BJ (cell line): ENCODE measurements at places on chromosomes 4 and X.

DNA sequence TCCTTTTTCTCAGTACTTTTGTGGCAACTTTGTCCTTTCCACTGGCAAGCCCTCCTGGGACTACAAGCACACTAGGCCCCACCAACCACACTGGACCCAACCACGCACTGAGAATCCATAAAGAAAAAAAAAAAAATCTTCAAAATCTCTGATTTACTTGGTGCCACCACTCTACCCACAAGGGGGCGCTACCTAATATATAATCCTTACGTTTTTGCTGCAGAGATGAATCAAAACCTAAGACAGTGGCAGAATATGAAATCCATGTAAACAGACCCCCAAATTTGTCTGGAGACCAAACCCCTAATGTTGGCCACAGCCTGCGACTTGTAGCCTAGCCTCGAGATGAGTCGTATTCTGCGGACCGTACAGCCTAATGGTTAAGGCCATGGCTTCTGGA is 63.5 kb upstream of the ARHGAP36 start:
- no peak for DNase-seq

GRCh38 chrX:38982370-38982769 is 181.1 kb downstream of the MID1IP1 start:
- no peak for DNase-seq

- DNase-seq, result no peak
These were observed 141.1 kb upstream of the NDST3 start for GRCh38 chr4:117893207-117893606.

GRCh38 chrX:70456256-70456655 is 11.6 kb downstream of the DLG3 start:
- DNase-seq, result no peak

GRCh38 chr4:122151982-122152710 is at the start of gene BLTP1:
Gene BLTP1 (plus strand): TSS chr4:122152331. CDS start chr4:122170648, 18,317 bp downstream.
- peak; percentile 26 for DNase-seq

GRCh38 chr4:82562564-82562854 is 721 bp upstream of the TMEM150C start:
- DNase-seq, result no peak

DNA sequence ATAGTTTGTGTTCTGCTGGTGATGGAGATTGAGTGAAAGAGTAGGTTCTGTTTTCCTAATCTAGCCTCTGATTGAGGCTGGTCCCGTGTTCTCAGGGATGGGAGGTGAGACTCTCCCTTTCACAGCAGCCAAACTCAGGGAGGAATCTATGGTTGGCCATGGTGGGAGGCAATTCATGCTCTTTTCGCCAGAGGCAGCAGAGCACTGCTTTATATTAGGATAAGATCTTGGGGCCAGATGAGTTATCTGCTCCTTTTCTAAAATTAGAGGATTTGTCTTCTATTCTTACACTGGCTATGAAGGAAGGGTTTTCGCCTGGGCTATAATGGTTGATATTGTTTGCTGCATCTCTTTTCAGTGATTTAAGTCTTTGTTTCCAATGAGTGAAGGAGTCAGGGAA is 63.9 kb upstream of the NLGN4X start:
- DNase-seq, result no peak

- no peak for DNase-seq
These were observed 16.5 kb upstream of the VAMP7 start for GRCh38 chrX:155864655-155865054.

GRCh38 chr4:152499344-152499743 is 36.5 kb downstream of the FBXW7 start:
- no peak for DNase-seq

DNA sequence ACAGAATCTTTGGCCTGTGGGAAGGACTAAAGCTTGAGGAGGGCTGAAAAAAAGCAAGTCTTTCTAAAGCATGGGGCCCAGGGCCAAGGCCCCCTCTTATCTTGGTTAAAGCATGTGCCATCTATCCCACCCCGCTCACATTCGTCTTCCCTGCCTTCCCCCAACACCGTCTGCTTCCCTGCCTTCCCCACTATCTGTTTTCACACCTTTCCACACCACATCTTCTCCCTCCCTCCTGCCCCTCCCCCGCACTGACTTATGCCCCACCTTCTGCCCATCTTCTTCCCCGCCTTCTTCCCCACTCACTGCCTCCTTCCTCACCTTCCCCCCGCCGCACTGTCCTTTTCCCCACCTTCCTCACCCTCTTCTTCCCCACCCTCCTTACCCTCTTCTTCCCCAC is 890 bp upstream of the NAP1L5 start:
- DNase-seq, result no peak

GRCh38 chrX:32408389-32408788 is 803.0 kb downstream of the DMD start:
- DNase-seq, result no peak

DNA sequence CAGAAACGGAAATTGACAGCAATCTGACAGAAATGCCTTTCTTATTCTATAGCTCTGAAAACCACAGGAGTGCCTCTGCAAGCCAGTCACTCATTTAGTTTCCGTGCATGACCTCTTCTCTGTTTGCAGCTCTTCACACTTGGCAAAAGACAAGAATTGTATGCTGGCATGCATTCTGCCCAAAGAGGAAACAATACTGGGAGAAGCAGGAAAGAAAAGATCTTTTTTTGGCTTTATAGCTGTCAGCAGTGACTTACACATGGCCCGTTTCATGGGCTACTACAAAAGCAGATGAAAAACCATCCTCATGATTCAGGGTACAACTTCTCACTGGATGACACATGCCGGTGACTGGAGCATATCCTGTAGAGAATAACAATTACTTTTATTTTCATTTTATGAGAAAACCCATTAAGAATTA is 249.4 kb downstream of the ADAMTS3 start:
- DNase-seq, result peak; percentile 63

DNA sequence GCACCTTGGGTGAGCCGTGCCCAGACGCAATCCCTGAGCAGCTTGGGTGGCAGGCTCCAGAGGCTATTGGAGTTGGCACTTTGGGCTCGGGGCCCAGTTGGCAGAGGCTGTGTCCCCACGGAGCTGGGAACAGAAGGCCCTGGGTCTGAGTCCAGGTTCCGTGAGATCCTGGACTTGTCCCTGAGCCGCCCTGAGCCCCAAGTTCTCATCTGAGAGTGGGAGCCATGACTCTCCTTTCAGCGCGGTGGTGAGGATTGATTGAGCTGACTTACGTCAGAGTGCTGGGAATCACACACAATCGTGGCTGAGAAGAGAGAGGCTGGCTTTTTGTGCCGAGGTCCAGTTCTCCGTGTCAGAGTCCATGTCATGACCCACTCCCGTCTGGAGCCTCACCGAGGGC is 98.0 kb downstream of the PSAPL1 start:
- DNase-seq, result no peak

- no peak for DNase-seq
These were observed 67.7 kb downstream of the SLC4A4 start for GRCh38 chr4:71406459-71406963.

DNA sequence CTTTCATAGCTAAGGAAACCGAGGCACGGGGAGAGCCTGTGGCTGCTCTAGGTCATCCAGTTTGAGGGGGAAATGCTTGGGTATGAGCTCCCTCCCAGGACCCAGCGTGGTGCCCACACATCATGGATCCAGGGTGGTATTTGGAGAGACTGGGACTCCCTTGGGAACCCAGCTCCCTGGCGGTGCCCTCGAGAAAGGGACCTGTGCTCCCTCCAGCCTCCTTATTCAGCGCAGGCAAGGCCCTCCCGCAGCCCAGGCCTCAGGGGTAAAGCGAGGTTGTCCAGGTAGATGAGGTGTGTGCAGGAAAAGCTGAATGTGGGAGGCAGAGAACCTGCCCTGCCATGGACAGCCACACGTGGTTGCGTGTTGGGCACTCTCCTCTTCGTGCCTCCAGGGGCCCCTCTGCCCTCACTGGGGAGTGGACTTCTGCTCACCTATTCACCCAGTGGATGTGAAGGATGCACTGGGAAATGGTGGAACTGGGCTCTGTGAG is 53.8 kb upstream of the GPR78 start:
- DNase-seq, result no peak

GRCh38 chr4:146646593-146647325 is 8.1 kb downstream of the POU4F2 start:
- no peak for DNase-seq

DNA sequence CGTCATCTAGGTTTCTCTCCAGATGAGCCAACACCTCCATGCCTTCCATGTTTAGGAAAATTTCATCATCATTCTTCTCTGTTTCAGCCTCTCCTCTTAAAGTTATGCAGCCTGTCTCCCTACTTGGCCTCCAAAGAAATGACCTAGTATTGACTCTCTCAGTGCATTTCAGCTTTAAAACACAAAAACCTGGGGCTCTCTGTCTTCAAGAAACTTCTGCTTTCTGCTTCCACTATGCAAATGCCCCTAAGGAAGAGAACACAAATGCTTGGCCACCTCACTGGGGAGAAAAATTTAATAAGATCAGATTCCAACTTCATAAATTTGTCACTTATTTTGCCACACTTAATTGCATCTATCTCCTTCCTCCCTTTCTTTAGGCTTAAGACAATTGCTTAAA is 93.3 kb downstream of the GPRIN3 start:
- DNase-seq, result no peak

DNA sequence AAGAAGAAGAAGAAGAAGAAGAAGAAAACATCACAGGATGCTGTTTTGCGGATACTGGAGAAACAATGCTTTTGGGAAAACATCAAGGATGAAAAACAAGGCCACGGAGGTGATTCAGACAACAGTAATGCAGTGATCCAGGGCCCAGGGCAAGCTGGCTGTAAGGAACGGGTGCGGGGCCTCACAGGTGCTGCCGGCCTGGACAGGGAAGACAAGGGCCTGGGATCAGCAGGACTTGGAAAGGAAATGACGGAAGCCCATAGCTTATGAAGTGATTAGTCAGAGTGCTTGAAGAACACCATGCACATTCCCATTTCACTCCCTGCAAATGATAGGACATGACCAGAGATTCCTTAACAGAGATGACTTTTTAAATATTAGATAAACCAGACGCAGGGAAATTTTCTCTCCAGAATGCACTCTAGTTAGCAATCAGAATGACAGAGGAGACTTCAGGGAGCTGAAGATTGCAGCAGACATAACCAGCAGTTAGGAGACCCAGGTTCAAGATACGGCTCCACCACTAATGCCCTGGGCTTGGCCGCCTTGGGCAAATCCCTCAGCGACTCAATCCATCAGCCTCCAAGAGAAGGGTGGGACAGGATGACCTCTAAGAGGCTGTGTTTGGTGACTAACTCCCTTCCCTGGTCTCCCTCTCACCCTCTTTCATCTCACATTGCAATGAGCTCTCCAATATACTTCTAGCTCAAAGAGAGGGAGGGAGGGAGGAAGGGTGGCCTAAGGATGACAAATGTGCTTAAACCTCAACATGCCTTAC is 54.1 kb downstream of the APBB2 start:
- peak; percentile 52 for DNase-seq

DNA sequence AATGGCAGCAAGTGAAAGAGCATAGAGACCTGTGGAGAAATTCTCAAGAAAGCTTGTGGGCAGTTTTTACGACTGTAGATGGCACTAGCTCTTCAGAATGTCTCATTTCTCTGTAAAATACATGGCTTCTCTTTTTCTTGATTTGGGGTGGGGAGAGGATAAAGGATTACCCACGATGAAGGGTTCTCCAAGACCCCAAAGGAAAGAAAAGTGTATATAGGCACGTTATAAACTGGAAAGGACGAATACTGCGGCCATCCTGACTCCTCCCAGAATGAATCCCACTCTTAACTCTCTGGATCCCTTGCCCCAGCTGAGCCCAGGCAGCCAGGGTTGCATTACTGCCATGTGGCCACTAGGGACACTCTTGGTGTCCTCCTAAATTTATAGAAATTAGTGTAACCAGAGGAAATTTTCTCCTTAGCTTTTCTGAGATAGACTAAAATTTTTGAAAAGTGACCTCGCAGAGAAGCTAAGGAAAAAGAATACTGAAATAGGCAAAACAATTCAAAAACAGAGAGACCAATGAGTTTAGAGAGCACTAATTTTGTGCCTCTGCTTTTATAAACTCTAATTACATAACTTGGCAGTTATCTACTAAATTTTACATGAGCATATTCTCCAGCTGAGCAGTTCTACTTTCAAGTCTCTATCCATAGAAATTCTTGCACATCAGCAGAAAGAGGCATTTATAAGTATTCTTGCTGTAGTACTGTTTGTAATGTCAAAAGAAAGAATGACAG is 37.8 kb upstream of the PCDH19 start:
- DNase-seq, result no peak

DNA sequence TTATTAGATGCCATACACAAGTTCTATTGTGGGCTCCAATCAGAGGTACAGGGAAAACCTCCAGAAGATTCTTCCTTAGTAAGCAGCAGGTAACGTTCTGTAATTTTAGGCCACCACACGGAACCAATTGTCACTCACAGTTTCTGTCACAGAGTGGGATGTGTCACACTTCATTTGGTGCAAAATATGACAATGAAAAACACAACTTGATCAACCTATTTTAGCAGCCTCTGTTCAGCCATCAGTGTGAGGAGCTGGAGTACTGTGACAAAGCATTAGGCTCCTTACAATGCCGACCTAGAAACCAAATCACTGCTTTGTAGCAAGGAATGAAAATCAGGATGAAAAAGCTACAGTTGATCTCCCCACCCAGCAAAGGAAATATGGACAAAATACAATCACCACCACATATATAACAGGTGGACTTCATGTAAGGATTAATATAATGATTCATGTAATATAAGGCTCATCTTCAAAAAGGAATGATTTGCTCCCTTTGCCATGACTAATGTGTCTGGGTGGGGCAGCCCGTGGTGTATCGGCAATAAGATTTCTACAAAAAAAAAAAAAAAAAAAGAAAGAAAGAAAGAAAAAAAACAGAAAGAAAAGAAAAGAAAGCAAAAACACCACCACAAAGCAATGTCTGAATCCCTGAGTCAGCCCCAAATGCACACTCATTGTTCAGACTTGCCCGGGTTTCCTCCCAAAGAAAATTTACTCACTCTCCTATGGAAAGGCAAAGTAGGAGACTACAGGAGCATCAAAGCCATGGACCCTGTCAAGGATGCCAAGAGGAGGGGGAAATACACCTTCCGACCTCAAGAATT is 36.0 kb downstream of the SLC9A7 start:
- DNase-seq, result no peak

GRCh38 chrX:5726224-5726623 is 502.4 kb downstream of the NLGN4X start:
- DNase-seq, result peak; percentile 4

GRCh38 chr4:26410385-26411293 is 79.6 kb downstream of the CCKAR start:
- peak; percentile 15 for DNase-seq

DNA sequence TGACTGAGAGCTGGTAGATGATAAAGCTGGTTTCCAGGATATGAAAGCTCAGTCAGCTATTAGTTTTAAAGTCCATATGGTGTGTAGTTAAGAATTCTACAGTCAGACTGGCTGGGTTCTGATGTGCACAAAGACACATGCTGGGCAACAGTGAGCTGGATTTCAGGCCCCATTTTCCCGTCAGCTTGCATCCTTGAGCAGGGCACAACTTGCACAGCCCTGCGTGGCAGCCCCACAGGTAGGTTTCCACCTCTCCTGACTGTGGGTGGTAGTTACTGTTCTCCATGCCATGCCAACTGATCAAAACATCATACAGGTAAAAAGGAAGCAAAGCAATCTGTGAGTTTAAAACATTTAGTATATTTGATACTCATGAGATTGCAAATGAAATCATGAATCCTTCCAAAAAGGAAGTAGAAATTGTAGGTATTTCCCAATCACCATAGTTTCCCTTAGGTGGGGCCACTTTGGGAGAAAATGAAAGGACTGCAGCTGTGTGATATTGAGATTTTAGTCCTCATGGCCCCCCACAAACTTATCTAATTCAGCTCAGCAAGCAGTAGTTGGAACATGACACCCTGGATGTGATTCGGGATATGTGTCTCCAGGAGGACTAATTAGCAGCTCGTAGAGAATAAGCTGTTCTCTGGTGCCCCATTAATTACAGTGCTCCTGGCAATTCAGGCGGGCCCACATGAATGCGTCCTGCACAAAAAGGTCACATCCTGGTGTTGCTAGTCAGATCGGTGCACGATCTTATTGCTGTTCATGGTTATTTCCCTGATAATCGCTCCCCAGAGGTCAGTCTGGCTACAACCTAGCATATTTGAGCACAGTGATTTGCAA is 42.4 kb upstream of the NOCT start:
- no peak for DNase-seq
